ENCODE measurements at places on chromosomes 5 and 9.

DNA sequence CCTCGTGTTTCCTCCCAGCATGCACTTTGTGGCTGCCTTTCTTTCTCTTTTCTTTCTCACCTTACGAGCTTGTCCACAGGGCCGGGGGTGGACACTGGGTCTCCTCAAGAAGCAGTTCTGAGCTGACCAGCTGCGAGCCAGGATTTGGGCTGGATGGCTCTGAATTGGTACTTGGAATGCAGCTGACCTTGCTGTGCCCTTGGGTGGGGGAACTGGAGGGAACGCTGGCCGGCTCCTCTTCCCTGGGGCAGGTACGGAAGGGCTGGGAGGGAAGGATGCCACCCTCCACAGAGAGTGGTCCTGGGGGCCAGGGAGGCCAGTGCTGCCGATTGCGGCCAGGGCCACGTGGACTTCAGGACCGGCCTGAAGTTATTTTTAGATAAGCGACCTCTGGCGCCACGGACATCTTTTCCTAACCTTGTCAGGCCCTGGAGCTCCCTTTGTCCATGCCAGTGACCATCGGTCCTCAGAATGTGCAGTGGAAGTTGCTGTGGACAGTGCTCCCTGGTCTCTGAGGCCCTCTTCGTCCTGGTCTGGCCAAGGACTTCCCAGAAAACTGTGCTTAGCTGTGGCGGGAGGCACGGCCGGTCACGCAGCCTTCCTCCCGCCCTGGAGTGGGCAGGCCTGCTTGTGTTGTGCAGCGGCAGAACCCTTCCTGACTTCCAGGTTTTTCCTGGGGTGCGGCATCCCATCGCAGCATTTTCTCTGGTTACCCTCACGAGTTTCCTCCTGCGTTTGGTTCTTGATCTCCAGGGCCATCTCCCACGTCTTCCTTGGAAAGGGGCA is 13.5 kb upstream of the AHRR start:
- no peak for DNase-seq

GRCh38 chr9:15421532-15421931 is 1.1 kb upstream of the SNAPC3 start:
- DNase-seq, result no peak

GRCh38 chr9:123390337-123391135 is 34.5 kb downstream of the CRB2 start:
- no peak for DNase-seq

DNA sequence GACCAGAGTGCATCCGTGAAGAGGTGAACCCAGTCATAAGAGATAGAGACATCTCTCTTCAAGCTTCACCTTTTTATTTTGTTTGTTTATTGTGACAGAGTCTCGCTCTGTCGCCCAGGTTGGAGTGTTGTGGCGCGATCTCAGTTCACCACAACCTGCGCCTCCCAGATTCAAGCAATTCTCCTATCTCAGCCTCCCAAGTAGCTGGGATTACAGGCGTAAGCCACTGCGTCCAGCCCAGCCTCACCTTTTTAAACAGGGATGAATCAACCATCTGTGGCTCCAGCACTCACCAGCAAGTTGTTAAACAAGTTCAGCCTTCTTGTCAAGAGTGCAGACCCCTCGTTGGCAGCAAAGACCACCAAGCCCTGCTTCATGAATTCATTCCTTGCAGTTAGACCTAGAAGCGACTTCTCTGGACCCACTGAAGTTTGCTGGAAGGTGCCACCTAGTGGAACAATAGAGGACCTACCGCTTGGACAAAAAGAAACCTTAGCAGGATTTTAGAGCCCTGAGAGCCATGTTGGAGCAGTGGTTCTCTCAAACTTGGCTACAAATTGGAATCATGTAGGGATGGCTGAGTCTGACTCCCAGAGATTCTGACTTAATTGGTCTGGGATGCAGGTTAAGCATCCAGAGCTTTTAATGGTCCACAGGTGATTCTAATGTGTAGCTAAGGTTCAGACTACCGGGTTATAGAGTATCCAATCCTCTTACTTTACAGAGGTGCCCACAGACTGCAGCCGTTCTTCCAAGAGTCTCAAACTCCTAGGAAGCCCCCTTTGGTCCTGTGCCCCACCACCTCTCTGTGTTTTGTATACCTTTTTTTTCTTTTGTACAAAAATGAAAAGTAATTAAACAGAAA is 10.5 kb upstream of the GALNT10 start:
- DNase-seq, result no peak

DNA sequence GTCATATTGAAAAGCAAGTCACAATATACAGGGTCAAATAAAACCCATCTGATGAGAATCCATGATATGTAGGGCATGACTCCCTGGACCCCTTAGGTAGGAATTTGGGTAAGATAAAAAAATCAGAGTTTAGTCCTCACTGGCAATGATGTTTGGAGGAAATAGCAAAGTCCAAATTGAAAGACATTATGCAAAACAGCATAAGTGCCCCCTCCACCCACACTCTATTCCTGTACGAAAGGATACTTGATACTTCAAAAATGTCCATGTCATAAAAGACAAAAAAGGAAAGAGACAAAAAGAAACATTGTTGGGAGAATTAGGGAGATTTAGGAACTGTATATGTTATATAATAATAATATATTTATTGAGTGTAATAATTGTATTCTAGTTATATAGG is 96.1 kb upstream of the RASGRF2 start:
- no peak for DNase-seq

- no peak for DNase-seq
These were observed 152.5 kb downstream of the DMRT2 start for GRCh38 chr9:1202512-1203280.

DNA sequence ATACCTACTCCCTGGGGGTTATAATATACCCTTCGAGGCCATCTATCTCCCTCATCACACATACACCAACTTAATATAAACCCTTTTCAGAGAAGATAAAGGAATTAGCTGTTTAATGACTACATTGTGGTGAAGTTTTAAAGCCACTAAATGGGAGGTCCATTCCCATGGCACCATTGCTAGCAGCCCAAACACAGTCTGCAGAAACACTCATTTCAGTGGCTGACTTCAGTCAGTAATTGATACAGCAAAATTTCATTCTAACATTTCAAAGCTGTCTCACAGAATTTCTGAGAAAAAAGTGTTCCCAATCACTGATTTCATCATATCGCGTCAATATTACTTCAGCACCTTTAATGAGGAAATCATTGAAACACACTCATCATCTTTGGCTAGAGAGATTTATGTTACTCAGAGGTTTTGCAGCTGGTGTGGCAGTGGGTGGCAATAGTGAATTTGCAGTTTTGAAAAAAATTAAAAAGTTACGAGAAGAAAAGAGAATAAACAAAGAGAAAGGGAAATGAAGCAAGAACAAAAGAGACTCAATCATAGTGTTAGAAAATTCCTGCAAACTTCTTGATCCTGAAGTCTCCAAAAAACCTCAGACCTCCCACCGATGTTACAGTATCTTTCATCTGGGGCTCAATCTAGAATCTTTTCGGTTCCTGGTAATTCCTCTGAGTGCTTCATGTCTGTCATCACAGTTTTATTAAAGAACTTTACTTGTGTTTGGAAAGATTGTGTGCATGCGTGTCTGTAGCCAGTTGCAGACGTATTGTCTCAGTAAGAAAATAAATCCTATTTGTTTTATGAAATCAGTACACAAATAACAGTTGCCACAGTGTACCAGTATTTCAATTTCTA is 105.0 kb downstream of the ERCC6L2 start:
- no peak for DNase-seq

- no peak for DNase-seq
These were observed 208.4 kb downstream of the PDZD2 start for GRCh38 chr5:31847354-31847753.

DNA sequence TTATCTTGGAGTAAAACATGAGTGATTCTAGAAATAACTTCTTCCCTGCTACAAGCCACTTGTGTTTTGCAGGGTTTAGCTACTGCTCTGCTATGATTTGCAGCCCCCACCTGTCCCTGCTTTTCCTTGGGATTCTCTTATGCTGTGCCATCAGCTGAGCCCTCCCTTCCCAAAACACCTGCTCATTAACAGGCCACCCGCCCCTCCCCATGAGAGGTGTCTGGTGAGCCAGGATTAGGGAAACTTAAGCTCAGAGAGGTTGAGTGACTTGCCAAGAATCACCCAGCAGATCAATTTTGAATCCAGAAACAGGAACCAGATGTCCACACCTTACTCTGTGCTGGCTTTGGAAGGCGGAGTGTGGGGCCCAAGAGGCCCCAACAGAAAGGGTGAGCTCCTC is 111.7 kb upstream of the CXCL14 start:
- no peak for DNase-seq

- no peak for DNase-seq
These were observed 130.7 kb upstream of the LHFPL2 start for GRCh38 chr5:78779262-78779661.

- no peak for DNase-seq
These were observed 69.0 kb downstream of the MEF2C start for GRCh38 chr5:88813805-88814575.
